NCI-H1417 (cell line): ENCODE measurements at places on chromosomes 11 and 22.

DNA sequence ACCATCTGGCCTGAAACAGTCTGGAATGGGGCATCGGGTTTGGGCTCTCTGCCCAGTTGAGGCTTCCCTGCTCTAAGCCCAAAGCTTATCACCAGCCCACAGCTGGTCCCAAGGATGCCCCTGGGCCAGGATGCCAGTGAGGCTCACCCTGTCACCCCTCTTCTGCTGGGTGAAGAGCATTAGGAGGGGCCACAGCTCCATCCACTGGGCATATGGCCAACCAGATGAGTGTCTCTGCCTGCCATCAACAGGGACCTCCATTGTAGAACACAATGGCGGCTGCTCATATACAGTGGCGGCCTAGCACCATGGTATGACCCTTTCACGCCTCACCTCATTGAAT lies 5.6 kb downstream of the CHST1 start:
- DNase-seq, result no peak

- DNase-seq, result no peak
Measured at GRCh38 chr22:31754813-31755212, 994 bp downstream of the DEPDC5 start.

DNA sequence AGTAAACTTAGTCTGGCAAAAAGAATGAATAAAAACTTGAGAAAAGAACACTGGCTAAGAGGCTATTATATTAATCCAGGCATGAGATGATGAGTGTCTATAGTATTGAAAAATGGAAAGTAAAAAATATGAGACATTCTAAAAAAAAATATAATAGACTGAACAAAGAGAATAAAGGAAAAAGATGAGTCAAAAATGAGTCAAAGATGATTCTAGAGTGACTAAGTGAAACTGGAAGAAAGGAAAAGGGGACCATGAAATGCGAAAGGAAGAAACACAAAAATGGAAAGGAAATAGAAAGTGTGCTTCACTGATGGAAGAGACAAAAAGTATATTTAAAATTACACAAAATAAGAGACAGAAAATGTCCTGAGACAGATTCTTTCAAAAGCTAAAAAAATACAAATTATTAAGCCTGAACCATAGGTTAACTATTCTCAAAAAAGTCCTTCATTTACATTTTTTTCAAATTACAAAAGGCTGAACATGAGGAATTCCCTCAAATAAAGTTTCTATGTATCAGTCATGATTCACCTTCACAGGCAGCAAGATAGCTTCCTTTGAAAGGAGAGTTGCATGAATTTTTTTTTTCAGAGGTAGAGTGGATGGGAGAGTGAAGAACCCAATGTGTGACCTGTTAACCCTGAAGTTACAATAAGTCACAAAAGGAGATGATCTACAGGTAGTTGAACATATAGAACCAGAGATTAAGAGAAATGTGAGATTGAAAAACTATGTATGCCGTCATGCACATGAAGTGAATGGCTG lies 75.2 kb downstream of the EIF3M start:
- no peak for DNase-seq

GRCh38 chr11:65167656-65168055 lies 2.4 kb upstream of the SPDYC start:
- no peak for DNase-seq

- no peak for DNase-seq
Measured at GRCh38 chr11:36008584-36008983, 64.7 kb downstream of the LDLRAD3 start.

DNA sequence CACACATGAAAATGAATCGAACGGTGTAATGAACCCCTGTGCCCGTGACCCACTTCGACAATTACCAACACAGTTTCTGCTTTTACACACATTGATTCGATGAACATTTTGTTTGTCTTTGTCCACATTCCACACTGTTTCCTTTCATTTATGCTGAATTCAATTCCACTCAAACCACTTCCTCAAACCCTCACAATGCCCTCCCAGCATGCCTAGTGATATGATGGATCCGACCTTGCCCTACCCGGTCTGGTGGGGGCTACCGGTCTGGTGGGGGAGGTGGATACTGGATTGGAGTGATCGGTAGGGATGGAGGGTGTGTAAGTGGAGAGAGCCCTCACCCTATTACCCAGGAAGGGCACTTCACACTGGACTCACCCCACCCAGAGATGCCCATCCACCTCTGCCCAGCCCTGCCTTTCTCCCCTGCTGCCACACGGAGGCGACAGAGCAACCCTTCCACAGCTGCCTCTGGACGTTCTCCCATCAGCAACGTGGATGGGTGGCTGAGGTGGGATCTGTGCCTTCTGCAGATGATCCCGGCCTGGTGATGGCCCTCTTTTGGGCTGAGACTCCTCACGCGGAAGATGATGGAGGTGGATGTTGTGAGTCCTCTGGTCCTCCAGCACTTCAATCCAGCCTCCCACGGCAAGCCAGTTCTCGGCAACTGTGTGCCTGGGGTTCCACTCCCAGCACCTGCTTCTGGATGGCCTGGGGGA lies 33.0 kb upstream of the P2RY2 start:
- DNase-seq, result peak; percentile 54
